Caco-2 (cell line): ENCODE measurements at places on chromosomes 1 and 21. TPM values are rescaled to one million over a fixed set of nuclear protein-coding genes. Genes with fewer than 3 reads are reported as not detected.

Gene PDPN
- 0.49 TPM in 1 of 2 replicates, not detected in the other for total RNA-seq

DNA sequence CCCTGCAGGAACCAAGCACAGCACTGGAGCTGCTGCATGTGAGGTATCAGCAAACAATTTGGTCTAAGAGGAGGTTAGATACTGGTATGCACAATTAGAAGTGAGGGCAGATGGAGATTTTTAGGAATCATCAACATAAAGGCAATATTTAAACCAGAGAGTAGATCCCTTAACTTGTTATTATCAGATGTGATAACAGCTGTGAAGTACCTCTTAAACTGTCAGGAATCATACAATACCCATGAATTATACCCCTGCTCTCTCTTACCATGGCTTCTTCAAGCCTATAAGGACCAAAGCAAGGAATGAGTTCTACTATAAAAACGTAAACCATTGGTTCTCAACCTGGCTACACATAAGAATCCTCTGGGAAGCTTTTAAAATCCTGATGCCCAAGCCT, 3.9 kb downstream of the BCAR3 start:
- no peak for DNase-seq

Gene KCNN3
- total RNA-seq = 0.05 TPM in 1 of 2 replicates, not detected in the other

Gene TRIM46
- 0.11 TPM in 1 of 2 replicates, not detected in the other for total RNA-seq

- no peak for DNase-seq
Observed at GRCh38 chr1:3644273-3644672, 5.6 kb downstream of the WRAP73 start.
